ENCODE measurements at places on chromosomes 1 and 21.

- DNase-seq: no peak
Measured at GRCh38 chr1:225477296-225477911, 49.6 kb upstream of the LBR start.

DNA sequence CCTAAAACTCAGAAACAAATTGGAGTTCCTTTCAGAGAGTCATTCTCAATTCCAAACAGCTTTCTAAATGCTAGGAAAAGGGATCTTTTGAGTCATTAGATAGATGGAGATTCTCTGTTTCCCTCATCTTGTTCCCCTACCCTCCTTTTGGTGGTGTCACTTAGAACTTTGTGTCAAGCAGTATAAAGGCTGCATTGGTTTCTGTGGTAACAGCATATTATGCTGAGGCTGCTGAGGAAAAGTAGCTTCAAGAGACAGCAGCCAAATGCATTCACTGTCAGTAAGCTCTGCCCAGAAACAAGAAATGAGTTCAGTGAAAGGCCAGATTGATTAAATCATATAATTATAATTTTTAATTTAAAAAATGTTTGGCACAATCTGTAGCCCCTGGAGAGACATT lies 144.1 kb downstream of the LRRC40 start:
- no peak for DNase-seq

GRCh38 chr21:45932922-45933502 lies 48.6 kb upstream of the COL6A1 start:
- no peak for DNase-seq

DNA sequence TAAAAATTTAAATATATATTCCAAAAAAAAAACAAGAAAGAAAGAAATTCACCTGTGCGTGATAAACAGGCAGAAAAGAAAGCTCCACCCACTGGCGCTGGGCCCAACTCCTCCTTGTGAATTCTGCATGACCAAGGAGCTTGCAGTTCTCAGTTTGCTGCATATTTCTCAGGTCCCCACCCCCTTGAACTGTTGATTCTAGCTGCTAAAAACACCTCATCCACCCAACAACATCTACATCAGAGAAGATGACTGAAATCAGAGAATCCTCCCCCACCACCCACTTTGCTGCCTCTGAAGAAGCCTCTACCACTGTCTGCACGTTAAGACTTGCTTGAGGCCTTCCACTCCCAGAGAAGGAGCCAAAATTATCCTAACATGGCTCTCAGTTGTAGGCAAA lies 104.8 kb downstream of the RGS2 start:
- DNase-seq: no peak

DNA sequence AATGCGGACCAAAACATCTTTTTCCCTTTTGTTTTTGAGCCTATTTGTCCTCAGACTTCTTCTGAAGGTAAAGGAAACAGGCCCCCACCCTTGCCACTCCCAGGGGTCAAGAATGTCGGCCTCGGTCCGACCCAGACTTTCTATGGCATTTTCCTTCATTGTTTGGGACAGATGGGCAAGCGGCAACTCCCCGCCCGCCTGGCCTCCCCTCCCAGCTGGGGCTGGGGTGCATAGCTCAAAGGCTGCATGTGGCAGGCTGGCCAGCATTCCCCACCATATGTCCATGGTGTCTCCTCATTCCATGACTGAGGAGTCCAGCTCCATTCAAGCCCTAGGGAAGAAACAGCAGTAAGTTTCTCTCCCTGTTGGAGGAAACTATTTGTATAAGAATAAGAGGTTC lies 29.4 kb upstream of the TSPEAR start:
- DNase-seq: no peak

DNA sequence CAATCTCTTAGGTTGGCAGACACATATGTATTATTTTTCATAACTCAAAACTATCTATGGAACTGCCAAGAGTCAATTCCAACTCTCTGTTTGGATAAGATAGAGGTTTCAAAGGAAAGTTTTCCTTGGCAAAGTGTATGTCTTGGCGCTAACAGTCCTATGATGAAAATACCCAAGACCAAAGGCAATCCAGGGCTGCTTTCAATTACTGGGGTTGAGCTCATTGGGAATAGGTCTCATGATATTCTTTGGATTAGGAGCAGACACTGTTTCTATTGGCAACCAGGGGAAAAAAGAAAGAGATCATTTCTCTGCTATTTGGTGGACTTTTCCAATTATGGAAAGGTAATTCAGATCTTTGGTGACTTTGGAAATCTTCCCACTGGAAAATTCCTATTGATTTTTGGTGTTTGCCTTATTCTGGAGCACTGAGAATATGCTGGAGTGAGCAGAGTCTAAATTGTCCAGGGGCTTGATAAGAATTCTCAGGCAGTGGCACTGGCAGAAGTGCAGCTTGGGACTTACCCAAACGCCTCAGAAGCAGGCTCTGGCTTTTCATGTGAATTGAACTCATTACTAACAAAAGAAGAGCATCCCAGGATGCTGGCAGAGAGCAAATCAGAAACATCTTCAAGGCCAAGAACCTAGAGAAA lies 20.4 kb upstream of the PLXNA2 start:
- DNase-seq: no peak

- DNase-seq: no peak
Measured at GRCh38 chr1:171597203-171597602, 24.8 kb upstream of the MYOCOS start.

DNA sequence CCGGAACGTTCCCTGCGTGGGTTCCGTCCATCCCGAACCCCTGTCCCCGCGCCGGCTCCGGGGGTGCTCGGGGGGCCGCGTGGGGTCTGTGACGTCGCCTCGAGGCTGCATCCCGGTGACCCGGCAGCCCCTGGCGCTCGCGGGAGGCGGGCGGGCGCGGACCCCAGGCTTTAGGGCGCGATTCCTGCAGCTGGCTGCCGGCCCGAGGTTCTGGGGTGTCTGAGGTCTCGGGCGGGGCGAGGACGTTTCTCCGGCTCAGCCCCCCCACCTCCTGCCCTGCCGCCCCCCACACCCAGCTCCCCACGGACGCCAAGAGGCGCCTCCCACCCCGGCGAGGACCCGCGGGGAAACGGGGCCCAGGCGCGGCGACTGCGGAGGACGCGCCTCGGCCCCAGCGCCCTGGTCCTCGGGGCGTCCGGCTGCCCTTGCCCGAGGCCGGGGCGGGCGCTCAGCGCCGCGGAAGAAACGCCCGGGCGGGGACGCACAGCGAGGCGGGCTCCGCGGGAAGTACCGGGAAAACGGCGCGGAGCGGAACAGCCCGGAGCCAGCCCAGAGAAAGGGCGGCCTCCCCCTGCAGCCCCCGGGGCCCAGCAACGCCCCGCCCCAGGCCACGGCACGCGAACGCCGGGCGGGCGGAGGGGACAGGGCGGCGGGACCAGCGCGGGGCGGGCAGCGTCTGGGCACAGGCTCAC lies 1.3 kb upstream of the PCBP3 start:
- no peak for DNase-seq

GRCh38 chr1:169595764-169596711 lies 9.8 kb upstream of the F5 start:
- DNase-seq: no peak

DNA sequence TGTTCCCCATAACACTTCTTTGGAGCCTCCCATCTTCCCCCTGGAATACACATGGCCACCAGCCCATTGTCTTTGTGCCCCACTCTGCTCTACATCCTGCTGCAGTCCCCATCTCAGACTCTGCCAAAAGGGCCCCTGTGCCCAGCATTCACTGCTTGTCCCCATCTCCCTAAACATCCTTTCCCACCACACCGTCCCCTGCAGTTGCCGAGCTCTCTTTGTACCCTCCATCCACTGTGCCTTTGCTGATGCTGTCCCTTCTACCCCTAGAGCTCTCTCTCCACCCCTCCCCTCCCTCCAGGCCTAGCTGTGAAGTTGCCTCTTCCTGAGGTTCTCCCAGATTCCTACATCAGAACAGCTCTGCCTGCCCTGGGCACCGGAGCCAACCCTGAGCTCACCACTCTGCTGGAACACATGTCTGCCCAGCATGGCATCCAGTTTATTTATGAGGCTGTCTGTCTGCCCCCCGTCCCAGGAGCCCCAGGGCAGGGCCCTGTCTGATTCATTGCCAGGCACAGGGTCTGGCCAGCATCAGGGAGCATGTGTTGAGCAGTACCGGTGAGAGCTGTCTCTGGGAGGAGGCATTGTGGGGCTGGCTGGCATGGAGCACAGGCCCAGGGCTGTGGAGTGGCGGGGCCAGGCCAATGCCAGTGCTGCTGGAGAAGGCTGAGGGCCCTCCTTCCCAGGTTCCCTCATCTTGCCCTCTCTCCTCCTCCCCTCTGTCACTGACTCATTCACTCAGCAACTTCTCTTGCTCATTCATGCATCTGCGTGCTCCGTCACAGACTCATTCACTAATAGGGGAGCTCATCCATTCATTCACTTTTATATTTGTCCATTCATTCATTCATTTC lies 28.8 kb downstream of the EDN2 start:
- peak; percentile 37 for DNase-seq

GRCh38 chr1:1212780-1213344 lies 1.1 kb downstream of the TNFRSF4 start:
- no peak for DNase-seq

DNA sequence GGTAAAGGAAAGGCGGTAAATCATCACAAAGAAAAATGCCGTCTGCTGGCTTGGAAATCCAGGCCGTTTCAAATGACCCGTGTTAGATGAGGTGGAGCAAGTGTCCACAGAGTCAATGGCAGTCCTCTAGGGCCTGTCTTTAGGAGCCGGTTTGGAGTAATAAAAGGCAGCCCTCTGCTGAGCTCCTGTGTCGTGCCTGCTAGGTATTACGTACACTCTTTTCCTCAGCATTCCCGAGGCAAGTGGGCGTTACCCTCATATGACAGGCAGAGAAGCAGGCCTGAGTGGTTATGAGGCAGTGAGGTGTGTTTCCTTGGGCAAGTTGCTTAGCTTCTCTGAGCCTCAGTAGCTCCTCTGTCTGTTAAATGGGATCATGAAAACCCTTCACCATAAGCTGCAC lies 7.7 kb downstream of the NENF start:
- no peak for DNase-seq

GRCh38 chr1:233328142-233328921 lies 808 bp downstream of the MAP3K21 start:
- DNase-seq: no peak

DNA sequence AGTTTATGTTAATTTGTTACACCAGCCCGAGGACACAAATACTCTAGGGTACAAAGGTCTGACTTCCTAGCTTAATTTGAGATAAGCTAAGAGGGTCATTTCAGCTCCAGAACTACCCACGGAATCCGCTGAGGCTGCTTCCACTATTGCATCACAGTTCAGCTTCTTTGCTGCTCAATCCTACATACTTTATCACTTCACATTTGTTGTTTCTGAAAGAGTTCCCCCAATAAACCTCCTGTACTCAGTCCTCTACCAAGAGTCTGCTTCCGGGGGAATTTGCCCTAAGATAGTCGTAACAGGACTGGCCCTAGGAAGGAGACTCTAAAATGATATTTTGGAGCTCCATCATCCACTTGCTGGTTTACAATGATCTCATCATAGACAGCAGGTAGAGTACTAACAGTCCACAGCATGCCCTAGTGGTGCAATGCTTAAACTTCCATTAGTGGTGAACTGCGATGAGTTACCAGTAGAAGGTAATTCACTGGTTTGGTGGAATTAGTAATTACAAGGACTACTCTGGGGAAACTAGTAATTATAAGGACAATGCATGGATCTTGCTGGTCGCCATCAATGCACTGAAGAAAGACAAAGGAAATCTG lies 229.3 kb downstream of the USH2A start:
- DNase-seq: no peak

GRCh38 chr21:16605597-16605996 lies 875.8 kb downstream of the USP25 start:
- no peak for DNase-seq

- DNase-seq: no peak
Measured at GRCh38 chr1:184627007-184627341, 127.7 kb downstream of the EDEM3 start.

- DNase-seq: no peak
Measured at GRCh38 chr1:213979751-213980586, 7.8 kb upstream of the PROX1 start.
